ENCODE measurements at places on chromosomes 13 and 19.

DNA sequence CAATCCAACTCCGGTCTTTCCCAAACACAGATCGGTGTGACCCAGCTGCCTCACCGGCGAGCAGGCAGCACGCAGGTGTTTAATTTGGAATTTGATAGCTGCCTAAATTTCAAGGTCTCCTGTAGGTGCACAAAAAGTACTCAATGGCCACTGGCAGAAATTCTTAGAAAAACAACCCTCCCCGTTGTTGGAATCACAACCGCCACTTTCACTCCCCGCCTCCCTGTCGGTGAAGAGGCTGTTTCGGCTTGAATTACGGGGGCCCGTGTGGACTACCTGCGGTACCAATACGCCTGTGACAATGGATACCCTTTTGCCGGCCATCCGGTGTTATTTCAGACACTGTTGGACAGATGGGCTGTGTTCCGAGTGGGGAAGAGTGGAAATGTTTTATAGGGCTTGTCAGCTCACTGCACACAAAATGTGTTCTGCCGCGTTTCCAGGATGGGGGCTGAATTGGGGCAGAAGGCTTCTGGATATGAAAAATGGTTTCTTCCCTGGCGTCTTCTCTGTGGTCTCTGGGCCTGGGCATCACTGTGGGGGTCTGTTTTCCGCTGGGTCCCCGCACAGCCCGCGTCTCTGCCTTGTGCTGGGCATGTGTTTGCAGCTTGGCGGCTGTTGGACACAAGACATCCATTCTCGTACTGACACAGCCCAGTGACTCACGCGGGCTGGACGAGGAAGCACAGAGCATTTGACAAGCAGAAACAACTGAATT lies 45.4 kb downstream of the ZIC5 start:
- no peak for DNase-seq

DNA sequence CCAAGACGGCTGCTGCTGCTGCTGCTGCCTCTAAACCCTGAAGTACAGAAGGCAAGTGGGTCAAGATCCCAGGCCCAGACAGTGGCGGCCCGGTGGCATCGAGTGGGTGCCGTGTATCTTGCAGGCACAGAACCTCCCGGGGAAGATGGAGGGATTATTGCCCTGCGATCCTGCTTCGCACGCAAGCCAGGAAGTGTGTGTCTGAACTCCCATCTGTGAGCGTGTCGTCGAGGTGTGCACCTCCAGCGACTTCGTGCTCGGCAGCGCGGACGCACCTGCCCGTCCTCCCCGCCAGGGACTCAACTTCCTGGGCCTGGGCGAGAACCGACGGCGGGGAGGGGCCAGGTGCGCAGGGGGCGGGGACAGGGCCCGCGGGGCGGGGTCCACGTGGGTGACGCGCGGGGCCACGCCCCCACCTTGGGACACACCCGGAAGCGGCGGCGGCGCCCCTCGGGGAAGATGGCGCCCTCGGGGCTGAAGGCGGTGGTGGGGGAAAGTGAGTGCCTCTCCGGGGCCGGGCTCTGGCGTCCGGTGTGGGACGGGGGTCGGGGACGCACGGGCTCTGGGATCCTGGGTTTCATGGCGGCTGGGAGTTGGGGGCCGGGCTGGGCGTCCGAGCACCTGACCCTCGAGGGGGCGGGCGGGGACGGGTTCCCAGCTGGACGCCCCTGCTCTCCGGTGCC lies at the start of gene STXBP2:
TSS of gene STXBP2 (plus strand) at position 420 of the 683 bp plus-strand sequence. CDS start at position 460, 40 bp downstream.
- DNase-seq: no peak

DNA sequence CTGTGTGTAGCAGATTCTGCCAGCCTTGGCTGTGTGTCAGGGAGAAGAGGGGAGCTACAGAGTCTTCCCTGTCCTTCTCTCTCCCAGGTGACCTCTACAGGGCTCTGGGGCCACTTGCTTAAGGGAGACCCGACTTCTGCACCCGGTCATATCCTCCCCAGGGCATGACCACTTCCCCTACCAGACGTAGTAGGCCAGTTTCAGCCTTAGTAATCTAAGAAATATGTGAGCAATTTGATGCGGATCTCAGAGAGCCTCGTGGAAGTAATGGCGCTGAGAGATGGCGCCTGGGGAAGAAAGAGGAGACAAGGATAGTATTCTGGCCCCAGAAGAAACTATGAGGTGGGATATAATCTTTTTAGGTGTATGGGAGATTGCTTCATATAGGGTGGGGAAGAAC lies 41.9 kb downstream of the NFIX start:
- no peak for DNase-seq

DNA sequence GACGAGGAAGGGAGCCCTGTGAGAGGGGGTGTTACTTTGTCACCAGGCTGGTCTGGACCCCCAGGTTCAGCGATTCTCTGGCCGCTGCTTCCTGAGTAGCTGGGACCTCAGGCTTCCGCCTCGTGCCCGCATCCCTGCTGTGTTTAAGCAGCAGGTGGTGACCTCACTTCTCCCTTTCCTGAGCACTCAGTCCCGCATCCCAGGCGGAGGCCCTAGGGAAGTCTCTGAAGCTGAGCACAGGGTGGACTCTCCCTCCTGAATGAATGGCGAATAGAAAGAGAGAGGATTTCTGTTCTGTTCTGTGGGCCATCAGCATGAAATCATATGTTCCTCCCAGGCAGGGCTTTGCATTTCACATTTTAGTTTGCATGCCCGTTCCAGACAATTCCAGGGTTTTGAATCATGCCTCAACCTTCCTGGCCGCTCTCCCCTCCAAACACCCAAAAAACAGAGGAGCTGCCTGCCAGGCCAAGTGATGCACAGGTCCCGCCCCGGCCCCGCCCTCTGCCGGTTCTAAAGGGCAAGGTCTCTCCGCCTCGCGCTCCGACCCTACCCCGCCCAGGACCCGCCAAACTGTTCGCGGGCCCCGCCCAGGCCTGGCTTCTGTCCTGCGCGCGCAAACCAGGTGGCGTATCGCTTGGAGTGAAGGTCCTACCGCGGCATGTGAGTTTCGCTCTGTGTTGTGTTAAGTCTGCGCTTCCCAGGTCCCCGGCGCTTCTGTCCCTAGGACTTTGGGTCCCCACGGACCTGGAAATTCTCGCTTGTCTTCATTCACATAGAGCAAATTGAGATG lies 35.1 kb upstream of the ZNF808 start:
- DNase-seq: no peak

DNA sequence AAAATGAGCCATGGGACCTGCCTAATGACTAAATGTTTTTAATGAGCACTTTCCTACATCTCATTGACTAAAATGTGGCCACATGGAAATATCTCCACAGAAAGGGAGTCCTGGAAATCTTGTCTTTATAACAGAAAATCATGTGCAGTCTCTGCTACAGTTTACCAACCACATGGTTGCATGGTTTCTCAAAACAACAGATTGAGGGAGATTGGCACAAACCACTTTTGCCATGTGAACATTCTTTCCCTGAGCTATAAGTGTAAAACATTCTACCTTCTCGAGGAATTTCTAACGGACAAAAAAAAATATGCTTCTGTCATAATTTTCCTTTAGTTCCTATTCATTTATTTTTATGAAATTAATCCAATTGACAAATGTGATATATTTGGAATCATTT lies 218.9 kb upstream of the SLITRK5 start:
- DNase-seq: no peak

- DNase-seq: no peak
These were observed 5.0 kb upstream of the FDX2 start for GRCh38 chr19:10320602-10321416.

DNA sequence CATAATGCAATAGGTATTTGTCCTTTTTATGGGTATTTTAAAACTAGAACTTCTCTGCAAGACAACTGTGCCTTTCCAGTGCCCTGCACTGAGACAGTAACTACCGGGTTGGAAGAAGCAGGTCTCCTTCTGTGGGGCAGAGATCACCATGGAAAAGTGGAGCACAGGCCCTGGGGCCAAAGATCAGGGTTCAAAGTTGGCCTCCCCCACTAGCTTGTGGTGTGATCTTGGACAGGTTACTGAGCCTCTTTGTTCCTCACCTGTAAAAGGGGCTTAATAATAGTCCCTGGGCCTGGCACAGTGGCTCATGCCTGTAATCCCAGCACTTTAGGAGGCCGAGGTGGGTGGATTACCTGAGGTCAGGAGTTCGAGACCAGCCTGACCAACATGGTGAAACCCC lies 68.3 kb downstream of the CEBPG start:
- no peak for DNase-seq

- DNase-seq: no peak
These were observed 1.2 kb upstream of the NKPD1 start for GRCh38 chr19:45161738-45162607.

GRCh38 chr19:48378194-48378570 lies 13.2 kb downstream of the KDELR1 start:
- DNase-seq: no peak

- DNase-seq: no peak
These were observed 20.7 kb upstream of the NLRP12 start for GRCh38 chr19:53844849-53845246.

Data from thoracic aorta (tissue), 2 donors.